H54 (cell line): ENCODE measurements at places on chromosomes 5 and 9.

- DNase-seq = no peak
Observed at GRCh38 chr9:130022566-130023143, 20.3 kb downstream of the FNBP1 start.

- DNase-seq = no peak
Observed at GRCh38 chr5:55410845-55411244, 103.1 kb downstream of the MTREX start.

DNA sequence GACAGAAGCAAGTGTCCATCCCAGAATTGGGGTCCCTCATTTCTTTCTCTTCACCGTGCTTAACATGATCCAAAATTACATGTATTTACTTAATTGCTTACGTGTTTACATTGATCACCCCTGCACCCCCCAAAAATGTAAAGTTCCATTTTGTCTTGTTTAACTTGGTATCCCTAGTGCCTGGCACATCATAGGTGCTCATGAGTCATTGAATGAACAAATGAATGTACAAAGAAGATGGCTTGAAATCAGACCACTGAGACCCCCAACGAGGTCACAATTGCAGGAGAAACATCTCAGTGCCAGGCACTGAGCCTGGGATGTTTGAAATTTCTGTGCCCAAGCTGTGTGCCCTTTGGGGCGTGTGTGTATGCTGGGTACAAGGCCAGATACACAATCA lies 45.2 kb upstream of the NDFIP1 start:
- DNase-seq = no peak

GRCh38 chr5:59485629-59486439 lies 407.7 kb downstream of the PDE4D start:
- no peak for DNase-seq

DNA sequence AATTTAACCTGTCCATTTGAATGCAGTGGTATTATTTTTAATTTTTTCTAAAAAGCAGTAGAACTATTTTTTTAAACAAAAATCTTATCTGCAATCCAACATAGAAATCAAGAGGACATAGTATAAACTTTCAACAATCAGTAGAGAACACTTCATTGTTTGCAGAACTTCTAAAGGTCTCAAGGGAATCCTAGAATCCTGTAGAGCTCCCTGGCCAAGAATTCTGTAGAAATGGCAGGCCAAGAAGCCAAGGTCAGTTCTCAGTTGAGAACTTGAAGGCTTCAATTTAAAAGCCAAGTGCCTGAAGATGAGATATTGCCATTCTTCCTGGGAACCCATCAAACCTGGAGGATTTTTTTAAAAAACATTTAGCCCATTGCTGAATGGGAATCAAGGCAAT lies 199.2 kb upstream of the KLF4 start:
- DNase-seq = no peak

DNA sequence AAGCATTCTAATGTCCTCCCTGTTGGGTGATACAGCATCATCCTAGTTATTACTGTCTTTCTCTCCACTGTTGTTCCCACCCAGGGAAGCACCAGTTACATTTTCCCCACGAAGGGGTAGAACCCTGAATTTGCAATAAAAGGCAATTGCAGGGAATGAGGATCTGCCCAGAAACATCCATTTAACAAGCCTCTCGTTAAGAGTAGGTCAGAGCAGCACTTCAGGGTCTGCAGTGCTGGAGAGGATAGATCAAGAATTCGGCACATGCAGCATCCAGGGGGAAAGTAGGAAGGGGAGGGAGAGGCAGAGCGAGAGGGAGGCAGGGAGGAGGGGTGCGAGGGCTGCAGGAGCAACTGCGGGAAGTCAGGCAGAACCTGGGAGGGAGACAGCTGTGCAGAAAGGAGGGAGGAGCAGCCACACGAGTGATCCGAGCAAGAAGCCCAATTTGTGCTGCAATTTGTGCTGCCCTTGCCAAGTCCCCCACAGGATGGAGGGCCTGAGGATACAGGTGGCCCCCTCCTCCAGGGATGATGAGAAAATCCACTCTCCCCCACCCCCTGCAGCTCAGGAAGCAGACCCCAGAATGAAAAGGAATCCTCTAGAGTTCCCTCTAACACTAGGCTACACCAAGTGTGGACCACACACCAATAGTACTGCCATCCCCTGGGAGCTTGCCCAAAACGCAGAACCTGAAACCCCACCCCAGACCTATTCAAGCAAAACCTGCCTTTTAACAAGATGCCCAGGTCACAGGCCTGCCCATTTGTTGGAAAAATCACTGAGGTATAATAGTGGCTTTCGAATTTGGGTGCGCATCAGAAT lies 62.2 kb downstream of the EPB41L4B start:
- DNase-seq = no peak

- no peak for DNase-seq
Observed at GRCh38 chr9:17648516-17648915, 69.7 kb downstream of the SH3GL2 start.

DNA sequence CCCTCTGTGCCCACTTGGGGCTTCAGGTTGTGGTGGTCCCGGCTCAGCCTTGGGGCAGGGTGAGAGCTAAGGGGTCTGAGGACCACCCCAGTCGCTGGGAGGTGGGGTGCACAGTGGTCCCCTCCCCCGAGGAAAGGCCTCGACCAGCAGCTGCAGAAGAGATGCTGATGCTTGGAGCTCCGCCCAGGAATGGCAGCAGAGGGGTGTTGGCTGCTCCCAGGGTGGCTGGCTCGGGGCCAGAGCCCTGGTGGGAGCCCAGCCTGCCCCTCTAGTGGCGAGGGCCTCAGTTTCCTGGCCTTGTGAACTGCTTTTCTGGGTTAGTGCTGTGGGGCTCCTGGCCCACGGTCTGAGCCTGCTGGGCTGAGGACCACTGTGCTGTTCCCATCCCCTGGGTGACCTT lies 1.2 kb downstream of the DIPK1B start:
- DNase-seq = no peak

- no peak for DNase-seq
Observed at GRCh38 chr5:39068099-39068498, 6.1 kb downstream of the RICTOR start.

GRCh38 chr9:129011170-129011569 lies 17.0 kb downstream of the SH3GLB2 start:
- no peak for DNase-seq

DNA sequence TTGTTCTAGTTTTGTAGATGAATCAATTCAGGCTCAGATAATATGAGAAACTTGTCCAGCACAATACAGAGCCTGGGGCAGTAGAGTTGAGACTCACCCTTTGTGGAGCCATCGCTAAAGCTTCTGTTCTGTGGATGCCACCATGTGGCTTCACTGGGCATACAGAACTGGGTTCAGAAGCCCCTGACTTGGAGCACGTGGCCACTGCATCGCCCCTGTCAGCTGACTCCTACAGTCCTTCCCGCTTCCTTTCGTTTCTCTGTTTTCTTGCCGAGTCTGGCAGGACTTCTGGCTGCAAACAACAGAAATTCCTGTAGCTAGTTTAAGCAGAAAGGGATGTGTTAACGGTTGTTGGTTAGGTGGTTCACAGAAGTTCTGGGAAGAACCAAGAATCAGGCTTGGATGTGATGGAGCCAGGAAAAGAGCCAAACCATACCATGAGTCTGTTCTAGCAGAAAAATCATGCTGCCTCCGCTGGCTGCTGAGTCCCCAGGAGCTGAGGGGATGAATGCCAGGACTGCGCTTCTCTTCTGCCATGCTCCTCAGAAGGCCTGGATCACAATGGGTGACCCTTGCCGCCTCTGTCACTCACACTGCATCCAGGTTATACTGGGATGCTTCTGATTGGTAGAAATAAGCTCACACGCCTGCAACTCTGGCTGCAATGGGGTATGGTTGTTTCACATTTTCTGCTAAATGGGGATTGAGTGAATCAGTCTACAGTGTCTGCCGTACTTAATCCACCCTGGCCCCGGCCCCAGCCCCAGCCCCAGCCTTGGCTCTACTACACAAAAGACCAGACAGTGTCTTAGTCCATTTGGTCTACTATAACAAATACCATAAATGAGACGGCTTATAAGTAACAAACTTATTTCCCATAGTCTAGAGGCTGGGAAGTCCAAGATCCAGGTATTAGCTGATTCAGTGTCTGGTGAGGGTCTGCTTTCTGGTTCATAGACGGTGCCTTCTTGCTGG lies 262.5 kb downstream of the GOLPH3 start:
- no peak for DNase-seq

DNA sequence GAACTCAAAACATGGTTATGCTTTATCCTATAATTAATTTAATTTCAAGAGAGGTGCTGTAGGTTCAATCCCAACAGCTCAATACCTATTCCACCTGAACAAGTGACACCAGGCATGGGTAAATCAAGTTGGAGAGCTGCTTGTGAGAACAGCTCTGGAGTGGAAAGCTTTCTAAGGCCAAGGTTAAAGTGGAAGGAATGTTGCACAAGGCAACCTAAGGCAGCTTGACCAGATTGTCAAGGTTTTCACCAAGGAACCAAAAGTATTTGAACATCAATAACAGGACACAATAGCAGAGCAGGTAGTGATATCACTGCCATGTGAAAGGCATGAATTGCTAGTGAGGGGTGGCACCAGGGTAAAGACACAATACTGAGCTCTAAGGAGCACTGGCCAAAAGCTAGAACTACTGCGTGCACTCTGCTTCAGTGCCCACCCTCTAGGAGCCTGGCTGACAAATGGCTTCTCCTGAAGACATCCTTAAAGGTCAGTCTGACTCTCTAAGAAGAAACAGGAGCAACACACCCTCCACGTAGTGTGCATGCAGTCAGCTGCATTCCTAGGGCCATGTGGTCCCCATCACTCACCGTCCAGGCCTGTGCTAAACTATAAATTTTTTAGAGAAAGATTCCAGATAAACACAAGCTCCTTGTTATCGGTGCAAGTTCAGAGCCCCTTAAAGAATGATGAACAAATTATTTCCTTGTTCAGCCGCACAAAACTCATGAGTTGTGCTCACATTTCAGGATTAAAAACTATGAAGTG lies 677.7 kb upstream of the KLF4 start:
- no peak for DNase-seq

- no peak for DNase-seq
Observed at GRCh38 chr5:84524491-84524890, 139.8 kb upstream of the EDIL3 start.
